ENCODE measurements at places on chromosomes 5 and 9.

DNA sequence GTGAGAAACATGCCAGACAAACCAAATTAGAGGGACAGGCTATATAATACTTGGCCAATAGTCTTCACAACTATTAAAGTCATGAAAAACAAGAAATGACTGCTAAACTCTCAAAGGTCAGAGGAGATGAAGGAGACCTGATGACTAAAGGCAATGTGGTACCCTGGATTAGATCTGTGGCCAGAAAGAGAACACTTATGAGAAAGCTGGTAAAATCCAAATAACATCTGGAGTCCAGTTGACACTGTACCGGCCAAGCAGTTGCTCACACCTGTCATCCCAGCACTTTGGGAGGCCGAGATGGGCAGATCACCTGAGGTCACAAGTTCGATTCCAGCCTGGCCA, 24.4 kb downstream of the ATOX1 start:
- DNase-seq, result no peak

DNA sequence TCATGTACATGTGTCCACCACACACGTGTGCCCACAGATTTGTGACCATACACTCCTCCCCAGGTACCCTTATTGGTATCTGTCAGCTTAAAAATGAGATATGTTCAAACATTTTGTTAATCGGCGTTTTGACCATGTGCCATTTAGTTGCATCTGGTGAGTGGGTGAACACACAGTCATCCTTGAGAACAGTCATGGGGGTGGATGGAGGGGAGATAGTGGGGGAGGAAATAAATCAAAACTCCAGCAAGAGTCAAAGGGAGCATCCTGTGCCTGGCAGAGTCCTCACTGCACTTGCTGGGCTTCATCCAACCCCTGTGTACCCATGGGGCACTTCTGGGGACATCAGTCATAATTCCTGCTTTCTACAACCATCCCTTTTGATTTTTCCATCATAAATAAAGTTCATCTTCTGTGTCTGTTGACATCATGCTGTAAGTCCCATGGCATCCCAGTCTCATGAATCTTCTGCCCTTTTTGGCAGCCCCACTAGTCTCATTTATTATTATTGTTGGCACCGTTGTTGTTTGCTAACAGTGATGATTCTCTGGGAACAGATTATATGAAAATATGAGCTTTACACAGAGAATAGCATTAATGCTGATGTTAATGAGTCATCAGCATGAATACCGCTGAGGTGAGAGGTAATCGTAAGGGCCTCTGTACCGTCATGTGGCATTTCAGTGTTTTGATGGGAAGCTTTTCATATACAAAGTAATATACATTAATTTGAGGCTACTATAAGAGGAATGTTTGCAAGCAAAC, 24.4 kb upstream of the CLK4 start:
- no peak for DNase-seq

DNA sequence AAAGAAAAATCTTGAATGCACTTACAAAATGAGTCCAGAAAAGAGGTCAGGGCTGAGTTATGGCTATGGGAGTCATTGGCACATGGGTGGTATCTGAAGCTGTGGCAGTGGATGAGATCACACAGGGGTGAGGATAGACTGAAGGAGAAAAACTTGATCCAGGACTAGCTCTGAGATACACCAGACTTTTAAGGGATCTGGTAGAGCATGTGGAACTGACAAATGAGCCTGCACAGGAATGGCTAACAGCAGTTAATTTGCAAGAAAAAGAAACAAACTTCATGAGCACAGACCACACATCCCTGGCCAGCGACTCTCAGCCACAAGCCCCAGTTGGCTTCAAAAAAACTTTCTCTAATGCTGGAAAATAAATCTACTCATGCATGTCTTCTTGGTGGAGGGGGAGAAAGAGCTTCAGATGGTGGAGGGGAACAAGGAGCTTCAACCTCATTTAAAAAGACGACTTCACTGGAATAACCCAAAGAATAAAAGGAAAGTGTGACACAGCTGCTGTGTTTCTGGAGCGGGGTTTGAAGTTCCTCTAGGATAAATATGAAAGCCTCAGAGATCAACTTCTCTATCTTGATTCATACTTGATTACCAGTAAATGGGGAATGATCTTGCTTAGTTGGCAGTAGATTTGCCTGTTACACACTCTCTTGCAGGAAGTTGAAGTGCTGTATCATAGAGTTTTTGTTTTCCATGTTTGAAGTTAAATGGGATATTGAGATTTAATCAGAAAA, 33.6 kb downstream of the TNFAIP8 start:
- no peak for DNase-seq

- DNase-seq, result no peak
Measured at GRCh38 chr9:18668944-18669343, 195.0 kb downstream of the ADAMTSL1 start.

GRCh38 chr9:131270171-131271015, 5.9 kb downstream of the FAM78A start:
- no peak for DNase-seq

GRCh38 chr9:105259731-105260612, 15.5 kb downstream of the SLC44A1 start:
- no peak for DNase-seq

DNA sequence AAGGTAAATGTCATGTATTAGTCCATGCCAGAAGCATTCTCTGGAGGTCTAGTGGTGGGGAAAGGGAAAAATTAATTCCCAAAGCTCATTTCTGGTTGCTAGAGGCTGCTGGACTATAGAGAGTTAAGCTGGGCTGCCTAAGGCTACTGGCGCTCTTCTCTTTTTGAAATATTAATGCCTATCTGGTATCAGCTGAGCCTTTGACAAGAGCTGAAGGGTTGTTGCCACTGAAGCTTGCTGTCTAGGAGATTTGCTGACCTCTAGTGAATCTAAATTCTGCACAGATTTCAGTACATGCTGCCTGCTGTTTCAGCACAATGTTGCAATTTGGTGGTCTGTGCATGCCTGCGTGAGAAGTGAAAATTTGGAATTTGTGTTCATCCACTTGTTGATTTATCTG, 29.1 kb upstream of the PLCXD3 start:
- no peak for DNase-seq

GRCh38 chr9:105116052-105116868, 128.2 kb upstream of the SLC44A1 start:
- no peak for DNase-seq

GRCh38 chr5:31934156-31934555, 240.0 kb downstream of the GOLPH3 start:
- no peak for DNase-seq

DNA sequence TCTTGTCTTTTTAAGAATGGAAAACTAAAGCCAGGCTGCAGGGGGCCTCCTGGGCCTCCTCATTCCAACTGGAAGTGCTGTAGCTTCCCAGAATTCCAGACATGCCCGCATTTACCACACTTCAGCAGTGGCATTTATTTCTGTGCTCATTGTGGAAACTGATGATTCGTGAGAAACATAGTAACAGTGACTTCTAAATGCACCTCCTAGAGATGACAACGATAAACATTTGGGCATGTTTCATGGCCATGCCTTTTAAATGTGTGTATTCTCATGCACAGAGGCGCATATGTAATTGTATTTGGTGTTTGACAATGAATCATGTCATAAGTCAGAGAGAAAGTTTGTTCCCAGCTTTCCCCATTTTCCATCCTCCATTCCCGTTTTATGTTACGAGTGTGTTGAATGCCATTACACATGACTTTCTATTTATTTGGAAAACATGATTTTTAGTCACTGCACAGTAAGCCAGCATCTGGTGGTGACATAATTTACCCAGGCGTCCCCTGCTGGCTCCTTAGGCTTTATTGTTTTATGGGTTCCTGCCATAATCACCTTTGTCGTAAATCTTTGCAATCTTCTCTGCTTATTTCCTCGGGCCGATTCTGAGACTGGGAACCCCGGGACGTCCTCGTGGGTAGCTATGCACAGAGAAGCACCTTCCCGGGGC, 68.8 kb upstream of the FCN2 start:
- DNase-seq, result no peak

GRCh38 chr5:161660806-161661205, 24.7 kb upstream of the GABRA6 start:
- DNase-seq, result no peak

- no peak for DNase-seq
Measured at GRCh38 chr5:178674334-178674733, 47.5 kb upstream of the CLK4 start.

DNA sequence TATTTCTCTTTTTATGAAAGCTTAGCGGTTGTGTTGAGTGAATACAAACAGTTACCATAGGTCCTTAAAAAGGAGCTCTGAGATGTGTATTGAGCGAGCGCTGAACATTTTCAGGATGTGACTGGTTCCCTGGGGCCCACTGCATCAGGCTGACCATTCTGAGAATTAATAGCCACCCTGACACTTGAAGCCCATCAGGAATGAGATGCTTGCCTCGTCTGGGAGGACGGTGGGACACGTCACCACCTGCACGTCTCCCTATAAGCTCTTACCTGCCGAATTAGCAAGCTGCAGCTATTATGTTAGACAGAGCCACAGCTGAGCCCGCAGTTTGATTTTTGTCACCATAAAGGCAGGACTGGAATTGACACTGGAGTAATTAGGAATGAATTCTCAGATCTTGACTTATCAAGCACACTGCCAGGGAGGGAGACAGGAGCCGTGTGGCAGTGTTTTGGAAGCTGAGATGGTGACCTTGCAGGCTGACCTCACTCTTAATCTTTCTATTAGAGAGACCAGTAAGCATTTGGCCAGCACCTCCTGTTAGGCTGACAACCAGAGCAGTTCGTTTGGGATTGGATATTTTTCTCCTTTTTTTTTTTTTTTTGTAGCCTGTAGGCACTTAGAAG, 373.1 kb upstream of the WWC1 start:
- DNase-seq, result no peak

DNA sequence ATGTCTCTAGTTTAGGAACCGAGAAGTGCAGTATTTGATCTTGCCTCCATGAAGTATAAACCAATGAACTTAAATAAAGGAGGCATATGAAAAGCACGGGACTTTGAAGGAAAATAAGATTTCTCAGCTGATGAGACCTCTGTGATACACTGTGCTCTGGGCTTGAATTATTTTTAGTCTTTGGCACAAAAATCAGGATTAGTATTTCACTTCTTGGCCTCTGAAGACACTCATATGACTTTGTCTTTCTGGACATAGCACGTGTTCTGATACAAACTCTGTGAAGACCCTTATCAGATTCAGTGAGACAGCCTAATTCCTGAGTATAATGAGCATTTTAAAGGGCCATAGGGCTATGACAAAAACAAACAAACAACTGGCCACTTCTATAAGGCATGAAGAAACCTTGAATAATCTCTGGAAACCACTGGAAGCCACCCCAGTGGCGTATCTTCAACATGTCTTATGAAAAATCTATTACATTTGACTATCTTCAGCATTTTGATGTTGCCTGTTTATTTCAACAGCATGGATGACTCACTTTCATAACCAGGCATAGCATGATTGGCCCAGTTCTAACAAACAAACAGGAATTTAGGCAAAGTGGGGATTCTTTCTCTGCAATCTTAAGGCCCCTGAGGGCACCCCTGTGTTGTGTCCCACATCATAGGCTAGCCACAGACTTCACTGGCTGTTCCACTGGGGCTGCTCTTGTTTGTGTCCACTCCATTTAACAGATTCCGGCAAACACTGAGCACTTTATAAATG, 90.3 kb upstream of the ZNF462 start:
- DNase-seq, result no peak

- DNase-seq, result no peak
Measured at GRCh38 chr9:87167161-87167560, 219.9 kb upstream of the GAS1 start.

- no peak for DNase-seq
Measured at GRCh38 chr5:58094031-58094430, 365.9 kb downstream of the PLK2 start.

DNA sequence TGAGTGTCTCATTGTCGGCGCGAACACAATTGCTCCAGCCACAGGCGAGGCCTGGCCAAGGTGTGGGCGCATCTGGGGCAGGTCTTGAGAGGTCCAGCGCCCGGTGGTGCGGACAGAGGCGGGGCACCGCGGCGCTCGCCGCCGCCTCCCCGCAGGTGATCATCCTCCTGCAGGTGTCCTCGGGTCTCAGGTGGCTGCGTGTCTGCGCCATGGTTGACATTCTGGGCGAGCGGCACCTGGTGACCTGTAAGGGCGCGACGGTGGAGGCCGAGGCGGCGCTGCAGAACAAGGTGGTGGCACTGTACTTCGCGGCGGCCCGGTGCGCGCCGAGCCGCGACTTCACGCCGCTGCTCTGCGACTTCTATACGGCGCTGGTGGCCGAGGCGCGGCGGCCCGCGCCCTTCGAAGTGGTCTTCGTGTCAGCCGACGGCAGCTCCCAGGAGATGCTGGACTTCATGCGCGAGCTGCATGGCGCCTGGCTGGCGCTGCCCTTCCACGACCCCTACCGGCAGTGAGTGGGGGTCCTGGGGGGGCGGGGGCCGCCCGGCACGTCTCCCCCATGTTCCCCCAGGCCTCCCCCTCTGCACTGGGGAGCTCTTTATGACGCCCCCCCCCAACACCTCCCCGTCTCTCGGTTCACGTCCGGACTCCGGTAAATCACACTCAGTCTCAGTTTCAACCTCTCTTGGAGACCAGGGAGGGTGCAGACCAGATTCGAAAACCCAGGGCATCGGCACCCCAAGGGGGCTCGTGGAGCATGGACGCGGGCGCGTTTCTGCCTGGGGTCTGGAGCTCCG, 446 bp downstream of the NXNL2 start:
- no peak for DNase-seq

- no peak for DNase-seq
Measured at GRCh38 chr5:43049236-43049635, 9.1 kb upstream of the ANXA2R start.

DNA sequence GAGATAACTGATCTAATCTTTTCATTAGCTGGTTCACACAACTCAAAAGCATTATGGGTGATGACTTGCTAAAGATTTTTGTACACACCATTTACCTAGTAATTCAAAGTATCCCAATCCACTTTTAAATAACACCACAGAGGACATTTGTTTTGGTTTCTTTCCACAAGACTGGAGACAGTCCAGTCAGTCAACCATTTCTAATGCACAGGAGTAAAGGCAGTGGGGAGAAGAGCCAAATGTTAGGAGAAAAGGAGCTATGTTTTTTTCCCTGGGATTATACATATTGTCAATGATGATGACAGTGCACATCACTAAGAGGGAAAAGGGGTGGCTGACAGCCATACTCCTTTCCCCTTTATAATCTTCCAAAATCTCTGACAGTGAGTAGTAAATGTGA, 240.9 kb downstream of the GABRB2 start:
- no peak for DNase-seq

DNA sequence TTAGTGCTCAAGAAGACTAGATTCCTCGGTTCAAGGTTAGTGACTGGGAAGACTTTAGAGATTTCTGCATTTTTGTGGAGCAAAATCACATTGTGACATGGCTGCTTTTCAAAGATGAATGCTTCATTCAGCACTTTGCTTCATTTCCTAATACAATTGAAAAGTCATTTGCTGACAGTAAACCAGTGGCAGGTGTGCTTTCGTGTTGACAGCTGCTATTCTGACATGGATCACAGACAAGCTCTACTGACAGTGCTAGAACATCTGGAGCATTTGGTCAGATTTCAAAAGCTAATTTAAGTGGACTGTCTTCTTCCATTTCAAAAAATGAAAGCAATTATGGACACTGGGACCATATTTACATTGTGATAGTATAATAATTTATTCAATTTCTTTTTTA, 1060.1 kb downstream of the PTPRD start:
- no peak for DNase-seq

- no peak for DNase-seq
Measured at GRCh38 chr5:11261241-11261640, 500.2 kb upstream of the DAP start.

- DNase-seq, result no peak
Measured at GRCh38 chr5:142627383-142628217, 58.3 kb downstream of the FGF1 start.

GRCh38 chr5:73373814-73374510, 74.6 kb downstream of the FOXD1 start:
- no peak for DNase-seq

GRCh38 chr9:125106285-125106893, 36.9 kb downstream of the SCAI start:
- DNase-seq, result no peak
